ENCODE measurements at places on chromosomes 1 and 21.

GRCh38 chr1:117590273-117590925 is 15.4 kb upstream of the TENT5C start:
- DNase-seq = no peak

DNA sequence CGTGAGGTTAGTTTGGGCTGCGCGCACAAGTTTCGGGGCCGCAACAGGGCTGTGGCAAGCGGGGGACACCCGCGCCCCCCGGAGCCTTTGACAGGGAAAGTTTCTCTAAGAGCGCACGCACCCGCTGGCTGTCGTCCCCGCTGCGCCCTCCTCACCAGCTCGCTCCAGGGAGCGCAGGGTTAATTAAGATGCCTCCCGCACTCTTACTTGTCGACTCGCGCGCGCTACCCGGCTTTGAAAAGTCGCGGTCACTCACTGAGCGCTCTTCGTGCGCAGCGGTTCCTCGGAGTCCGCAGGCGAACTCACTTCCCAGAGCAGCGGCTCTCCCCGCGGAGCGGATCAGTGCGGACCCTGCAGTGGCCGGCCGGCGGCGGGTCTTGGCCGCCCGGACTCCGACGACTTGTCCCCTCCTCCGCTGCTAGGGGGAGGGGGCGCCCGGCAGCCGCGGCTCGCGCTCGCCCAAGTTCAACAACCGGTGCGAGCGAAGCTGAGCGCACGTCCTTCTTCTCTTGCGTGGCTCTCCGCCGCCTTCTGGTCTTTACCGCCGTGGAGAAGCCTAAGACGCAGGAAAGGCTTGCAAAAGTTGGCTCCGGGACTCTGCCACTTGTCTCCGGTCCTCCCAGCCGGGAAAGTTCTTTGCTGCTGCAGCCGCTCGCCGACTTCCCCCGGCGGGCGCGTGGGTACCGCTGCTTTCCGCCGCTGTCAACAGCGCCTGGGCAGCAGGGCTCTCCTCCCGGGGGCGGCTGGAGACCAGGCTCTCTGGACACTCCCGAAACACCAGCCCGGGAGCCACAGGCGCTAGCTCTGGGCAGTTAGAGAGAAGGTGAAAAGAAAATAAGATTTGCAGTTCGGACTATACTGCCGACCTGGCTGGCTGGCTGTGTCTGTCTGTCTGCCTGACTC is 506 bp downstream of the JUN start:
- DNase-seq = peak; percentile 49

GRCh38 chr1:39170731-39171667 is 33.5 kb upstream of the MACF1 start:
- no peak for DNase-seq

DNA sequence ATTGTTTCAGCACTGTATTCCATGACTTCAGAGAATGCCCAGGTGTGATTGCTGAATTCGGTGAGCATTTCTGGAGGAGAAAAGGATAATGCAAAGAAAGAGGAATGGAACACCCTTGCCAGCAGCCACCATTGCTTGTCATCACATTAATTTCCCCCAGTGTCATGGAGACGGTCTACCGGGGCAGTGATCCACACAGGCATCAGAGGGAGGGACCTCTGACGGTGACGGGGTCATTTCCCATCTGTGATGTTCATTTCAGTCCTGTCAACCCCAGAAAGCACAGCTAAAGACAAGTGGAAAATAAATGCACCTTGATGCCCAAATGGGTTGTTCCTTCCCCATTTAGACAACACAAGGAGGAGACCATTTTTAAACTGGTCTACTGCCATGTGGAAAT is 376.4 kb downstream of the PCP4 start:
- no peak for DNase-seq

- no peak for DNase-seq
These were observed 18.8 kb downstream of the PGBD5 start for GRCh38 chr1:230407351-230407750.

DNA sequence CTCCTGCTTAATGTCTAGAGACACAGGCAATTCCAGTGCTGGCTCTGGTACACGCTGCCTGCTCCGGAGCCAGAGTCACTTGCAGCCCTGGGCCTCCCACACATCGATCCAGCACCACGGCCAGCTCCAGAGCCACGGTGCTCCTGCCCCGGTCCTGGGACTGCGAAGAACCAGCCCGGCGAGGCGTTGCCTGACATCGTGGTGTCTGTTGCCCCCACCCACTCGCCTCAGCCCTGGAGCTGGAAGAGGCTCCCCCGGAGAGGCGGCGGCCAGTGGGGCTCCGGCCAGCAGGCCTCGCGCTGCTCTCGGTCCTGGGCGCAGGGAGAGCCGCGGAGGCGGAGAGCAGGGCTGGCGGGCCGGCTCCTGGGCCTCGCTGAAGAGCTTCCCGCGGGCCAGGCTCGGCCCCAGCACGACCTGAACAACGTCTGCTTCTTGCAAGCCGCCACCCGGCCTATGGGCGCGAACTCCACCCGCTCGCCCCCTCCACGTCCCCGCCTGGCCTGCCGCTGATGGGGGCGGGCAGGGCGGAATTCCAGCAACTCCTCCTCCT is 364.8 kb downstream of the CEP170 start:
- DNase-seq = no peak

DNA sequence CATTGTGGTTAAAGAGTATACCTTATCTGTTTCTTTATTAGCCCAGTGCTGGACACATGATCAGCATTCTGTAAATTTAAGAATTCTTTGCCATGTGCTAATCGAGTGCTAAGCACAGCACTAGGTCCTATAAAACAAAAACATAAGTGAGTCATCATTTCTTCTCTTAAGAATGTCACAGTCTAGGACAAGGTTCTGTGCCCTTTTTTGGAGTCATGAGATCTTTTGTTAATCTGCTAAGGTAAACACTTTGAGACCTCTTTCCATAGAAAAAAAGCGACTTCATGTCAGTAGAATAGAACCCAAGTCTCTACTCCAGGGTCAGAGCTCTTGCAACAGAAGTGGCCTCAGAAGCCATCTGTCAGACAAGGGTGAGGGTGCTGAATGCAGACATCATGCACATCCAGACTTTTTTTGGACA is 70.0 kb upstream of the NFIA start:
- DNase-seq = no peak

GRCh38 chr1:202710070-202711045 is at the start of gene SYT2:
SYT2 (minus strand) TSS chr1:202710454; CDS start chr1:202605772, 104,682 bp downstream.
- peak; percentile 16 for DNase-seq

DNA sequence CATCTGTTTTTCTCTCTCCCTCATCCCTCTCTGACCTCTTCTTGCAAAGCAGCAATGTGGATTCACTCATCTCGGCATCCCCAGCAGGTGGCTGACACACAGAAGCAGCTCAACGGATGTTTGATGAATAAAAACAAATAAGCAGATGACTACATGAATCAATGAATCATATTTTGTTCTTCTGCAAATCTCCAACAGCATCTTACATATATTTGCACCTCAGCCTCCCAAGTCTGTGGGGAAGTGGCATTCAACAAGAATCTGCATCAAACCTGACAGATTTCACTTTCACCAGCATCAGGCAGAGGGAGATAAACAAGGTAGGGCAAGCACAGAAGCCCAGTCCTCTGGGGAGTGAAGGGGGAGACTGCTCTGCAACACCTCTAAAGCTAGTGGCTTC is 34.0 kb downstream of the CAPN8 start:
- no peak for DNase-seq

DNA sequence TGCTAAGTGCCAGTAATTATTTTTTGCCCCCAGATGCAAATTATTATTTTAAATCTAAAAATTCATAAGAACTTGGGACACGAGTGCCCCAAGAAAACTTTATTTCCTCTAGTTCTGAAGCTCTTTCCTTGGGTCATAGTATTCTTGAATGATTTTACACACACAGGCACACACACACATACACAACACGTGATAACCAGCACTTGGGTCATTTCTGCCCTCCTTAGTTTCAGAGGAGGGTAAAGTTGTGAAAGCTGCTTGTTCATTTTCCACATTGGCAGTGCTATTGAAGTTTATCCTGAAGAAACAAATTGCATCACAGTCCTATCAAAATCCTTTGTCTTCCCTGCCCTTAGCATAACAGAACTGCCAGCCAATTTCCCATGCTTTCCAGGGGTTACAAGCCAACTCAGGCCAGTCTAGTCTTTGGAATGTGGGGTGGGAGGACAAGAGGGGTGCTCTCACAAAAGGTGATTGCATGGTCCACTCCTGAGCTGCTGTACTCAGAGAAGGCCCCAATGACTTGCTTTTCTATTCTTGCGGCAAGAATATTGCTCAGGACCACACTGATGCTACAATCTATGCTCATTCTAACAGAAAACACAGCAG is 98.5 kb upstream of the POGK start:
- no peak for DNase-seq

DNA sequence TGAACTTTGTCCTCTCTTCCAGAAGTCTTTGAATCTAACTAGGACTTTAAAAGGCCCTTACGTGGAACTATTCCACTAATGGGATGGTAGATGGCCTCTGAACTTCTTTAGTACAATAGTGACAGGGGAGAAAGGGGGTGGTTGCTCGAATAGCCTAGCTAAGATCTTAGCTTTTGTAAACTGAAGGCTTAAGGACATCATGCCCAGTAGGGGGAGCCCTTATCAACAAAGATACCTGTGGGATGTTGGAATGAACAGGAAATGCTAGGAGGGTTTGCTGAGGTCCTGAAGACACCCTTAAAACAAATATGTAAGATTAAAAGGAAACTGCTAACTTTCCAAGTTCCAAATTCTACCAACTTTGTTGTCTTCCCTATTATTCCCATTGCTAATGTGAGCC is 33.2 kb downstream of the NHLH2 start:
- peak; percentile 12 for DNase-seq

GRCh38 chr1:39987869-39988268 is 32.9 kb downstream of the MFSD2A start:
- DNase-seq = no peak

DNA sequence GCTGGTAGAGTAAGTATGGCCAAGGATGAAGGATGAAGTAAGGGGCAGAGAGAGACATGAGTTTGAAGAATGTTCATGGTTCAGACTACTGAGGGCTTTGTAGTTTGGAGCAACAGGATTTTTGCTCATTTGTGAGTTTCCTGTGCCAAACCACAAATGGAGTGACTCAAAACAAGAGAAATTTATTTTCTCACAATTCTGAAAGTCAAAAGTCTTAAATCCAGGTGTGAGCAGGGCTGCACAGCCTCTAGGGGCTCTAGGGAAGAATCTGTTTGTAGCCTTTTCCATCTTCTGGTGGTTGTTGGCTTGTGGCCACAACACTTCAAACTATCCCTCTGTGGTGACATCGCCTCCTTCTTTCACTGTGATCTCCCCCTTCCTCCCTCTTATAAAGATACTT is 58.9 kb downstream of the RHOU start:
- peak; percentile 47 for DNase-seq

DNA sequence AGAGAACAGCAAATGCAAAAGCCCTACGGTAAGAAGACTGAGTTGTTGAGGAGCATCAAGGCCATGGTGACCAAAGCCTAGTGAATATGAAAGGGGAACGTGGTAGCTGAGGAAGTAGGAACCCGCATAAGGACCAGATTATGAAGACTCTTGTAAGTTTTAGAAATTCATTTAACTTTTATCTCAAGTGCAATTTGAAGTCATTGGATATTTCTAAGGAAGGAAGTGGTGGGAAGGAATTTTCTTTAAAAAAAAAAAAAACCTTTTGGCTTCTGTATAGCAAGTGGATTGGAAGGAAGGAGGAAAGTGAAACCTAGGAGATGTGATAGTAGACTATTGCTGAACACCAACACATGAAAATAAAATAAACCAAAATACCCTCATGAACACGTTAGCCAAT is 119.0 kb downstream of the TNFSF18 start:
- no peak for DNase-seq

DNA sequence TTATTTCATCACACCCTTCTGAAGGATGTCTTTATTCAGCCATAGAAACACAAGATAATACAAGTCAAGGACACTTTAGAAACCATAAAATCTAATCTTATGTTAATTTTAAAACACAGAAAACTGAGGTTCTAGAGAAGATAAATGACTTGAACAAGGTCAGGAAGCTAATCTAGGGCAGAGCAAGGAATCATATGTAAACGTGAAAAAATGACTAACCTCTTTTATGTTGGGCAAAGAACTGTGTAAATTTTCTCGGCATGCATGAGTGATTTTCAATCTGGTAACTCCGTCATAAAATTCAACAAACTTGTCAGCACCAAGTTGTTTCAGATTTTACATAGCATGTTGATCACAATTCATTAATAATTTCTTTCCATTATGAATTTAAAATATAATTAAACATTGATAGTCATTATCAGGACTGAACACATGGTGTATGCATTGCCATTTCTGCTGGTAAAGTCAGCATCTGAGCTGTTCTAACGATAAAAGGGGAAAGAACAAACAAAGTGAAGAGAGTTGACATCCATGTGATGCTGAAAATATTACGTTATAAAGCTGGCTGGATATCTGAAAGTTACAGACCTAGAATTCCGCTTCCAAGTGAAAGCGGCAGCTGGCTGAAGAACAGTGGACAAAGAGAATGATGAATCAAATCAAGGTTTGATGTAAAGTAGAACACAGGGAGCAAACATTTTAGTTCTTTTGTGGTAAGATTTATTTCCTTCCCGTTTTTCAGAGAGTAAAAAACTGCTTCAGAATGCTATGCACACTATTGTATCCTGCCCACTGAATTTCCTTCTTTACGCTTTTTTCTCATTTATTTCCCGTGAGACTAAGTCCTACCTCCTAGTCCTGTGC is 1037.4 kb upstream of the TMPRSS15 start:
- DNase-seq = no peak

DNA sequence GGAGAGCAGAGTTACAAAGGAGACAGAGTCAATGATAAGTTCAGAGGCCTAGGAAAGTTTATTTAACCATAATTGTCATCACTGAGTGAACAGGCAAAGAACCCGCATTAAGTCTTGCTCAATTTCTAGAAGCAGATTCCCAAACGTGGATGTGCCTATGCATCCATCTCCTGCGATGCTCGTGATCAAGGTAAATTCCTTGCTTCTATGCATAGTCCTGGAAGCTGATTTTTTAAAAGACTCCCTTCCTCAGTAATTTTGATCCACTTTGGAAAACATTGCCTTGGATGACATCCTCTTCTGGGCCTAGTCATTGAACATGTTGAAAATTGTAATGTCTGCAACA is 116.4 kb downstream of the TNFSF18 start:
- DNase-seq = no peak

GRCh38 chr1:59361766-59362165 is 64.9 kb downstream of the FGGY start:
- DNase-seq = no peak

DNA sequence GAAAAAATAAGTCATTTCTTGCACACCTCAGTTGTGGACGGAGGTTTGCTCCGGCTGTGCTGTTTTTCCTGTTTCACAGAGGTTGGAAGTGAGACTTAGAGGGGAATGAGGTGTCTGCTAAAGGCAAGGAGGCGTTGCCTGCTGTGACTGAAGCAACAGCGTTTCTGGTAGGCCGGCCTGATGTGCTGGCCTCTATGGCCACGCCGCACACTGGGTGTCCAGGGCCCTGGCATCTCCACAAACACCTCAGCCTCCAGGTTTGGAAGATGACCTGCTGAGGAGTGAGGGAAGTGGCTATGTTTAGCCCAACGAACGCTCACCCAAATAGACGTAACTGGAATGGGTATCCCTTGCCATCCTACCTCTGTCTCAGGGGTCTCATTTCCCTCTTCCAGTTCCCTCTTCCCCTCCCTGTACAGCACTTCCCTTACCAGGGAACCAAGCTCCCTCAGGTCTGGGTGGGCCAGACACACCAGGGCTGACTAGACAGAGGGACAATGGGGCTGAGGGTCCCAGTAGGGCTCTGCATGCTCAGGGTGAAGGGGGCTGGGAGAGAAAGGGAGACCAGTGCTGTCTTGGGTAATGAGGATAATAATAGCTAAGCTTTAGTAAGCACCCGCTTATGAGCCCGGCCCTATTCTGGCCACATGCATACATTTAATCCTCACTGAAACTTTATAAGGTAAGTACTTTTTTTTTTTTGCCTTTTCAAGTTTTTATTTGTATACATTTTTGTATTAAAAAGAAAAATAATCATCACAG is 11.9 kb downstream of the CACNA1S start:
- no peak for DNase-seq

GRCh38 chr1:229204921-229205777 is 65.8 kb upstream of the RAB4A start:
- no peak for DNase-seq
